CD4-positive, alpha-beta T cell treated with Interleukin-6 at 100 ng/mL for 8 hours (primary cell): ENCODE measurements at places on chromosomes 7 and 10.

GRCh38 chr10:72503241-72503640 lies 122.6 kb downstream of the MICU1 start:
- DNase-seq = no peak

GRCh38 chr7:31192986-31193385 lies 140.9 kb downstream of the ADCYAP1R1 start:
- no peak for DNase-seq

- DNase-seq = no peak
Measured at GRCh38 chr7:66301249-66301648, 96.1 kb downstream of the TPST1 start.

DNA sequence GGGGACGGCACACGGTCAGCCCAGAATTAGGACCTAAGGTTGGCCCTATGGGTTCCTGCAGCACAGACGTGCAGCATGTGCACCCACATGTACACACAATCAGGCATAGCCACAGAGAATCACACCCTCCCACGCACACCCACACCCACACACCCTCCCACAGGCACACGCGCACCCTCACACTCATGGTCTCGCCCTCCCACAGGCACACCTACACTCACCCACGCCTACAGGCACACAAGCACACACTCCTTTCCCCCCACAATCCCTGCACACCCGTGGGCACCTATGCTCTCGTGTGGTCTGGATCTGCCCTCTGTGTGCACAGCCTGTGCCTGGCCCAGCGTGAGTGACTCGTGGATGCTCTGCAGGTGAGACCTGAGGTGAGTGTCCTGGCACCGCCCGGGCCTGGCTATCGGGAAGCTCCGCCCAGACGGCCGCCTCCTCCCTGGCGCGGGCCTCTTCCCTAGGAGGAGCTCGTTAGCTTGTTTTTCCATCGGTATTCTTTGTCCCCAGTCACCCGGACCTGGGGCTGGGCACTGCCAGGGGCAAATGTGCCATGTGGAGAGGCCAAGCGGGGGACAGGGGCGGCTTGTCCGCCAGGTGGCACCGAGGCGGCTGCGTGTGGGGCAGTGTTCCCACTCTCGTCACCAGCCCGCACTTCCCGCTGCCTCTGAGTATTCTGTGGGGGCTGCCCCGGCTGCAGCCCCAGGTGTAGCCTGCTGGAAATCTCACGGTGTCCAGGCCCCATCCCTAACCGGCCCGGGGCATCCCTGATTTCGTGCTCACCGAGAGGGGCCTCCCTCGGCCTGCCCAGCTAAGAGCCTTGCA lies 110.2 kb upstream of the FAM20C start:
- DNase-seq = no peak

- DNase-seq = no peak
Measured at GRCh38 chr7:32206987-32207386, 136.8 kb upstream of the PDE1C start.

DNA sequence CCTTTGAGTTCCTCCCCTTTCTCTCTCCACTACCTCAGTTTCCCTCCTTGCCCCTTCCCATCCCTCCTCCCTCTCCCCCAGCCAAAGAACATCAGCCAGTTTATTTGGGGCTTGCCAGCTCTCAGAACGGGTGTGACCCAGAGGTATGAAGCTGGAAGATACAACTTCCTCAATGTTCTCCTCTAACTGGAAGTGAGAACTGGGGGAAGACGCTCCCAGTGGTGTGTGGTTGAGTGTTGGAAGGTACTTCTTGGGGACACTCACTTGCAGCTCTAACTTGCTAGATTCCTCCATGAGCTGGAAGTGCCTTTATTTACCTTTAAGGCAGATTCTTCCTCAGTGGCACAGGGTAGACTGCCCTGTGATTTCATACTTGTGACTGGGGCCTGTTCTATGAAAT lies 110.5 kb upstream of the HABP2 start:
- DNase-seq = no peak

DNA sequence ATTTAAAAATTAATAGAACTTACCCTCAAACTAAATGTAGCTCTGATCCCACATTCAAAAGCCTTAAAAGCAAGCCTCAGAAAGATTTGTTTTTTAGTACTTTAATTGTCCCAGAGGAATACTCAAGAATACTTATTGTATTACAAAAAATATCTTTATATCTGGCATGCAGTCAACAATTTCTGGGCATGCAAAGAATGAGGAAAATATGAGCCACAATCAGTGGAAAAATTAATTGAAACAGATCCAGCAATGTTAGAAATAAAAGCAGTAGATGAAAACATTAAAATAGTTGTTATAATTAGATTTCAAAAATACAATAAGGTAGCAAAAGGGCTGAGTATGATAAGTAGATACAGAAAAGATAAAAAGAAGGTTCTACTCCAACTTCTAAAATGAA lies 154.7 kb downstream of the PON1 start:
- DNase-seq = no peak

GRCh38 chr7:108328174-108328651 lies 128.0 kb downstream of the NRCAM start:
- no peak for DNase-seq

GRCh38 chr10:49333192-49333591 lies 34.2 kb downstream of the C10orf71 start:
- DNase-seq = no peak

- no peak for DNase-seq
Measured at GRCh38 chr7:46663025-46663424, 742.0 kb upstream of the IGFBP3 start.

- DNase-seq = no peak
Measured at GRCh38 chr7:93048136-93048930, 69.4 kb downstream of the SAMD9 start.

DNA sequence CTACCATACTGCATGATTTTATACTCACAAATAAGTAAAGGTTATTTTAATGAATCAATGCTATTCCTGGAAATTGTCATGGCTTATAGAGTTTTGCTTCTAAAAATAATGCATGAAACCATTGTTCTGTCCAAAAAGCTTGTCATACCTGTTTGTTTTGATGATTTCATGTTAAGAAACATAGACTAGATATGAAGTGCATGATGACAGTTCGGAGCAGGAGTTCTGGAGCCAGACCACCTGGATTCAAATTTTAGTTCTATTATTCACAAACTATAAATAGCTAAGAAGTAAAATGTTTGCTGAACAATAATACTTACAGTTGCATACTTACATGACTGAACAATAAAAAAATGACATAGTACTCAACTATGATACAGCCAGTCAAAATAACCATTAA lies 107.0 kb upstream of the AKR1E2 start:
- DNase-seq = no peak

DNA sequence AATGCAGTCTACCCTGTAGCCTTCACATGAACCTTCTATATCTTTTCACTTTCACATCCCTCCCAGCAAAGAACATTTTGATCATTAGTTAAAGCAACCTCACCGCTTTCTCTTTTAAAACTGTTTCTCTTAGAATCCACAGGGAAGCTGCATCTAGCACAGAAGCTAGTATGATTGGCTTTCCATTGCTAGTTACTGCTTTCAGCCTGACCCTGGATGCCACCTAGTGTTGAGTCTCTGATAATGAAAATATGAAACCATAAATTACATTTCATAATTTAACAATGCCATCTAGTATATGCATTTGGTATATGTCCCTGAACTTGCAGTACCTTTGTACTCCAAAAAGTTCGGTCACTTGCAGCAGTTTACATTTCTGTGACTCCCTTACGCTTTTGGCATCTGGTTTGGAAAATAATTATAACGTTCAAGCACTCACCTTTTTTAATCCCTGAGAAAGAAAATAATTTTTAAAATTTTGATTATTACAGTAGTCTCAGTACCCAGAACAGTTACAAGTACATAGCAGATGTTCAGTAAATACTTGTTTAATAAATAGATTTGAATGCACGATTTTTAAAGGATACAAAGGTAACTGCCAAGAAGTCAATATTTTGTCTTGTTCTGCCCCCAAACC lies 22.7 kb downstream of the CISD1 start:
- peak; percentile 44 for DNase-seq

DNA sequence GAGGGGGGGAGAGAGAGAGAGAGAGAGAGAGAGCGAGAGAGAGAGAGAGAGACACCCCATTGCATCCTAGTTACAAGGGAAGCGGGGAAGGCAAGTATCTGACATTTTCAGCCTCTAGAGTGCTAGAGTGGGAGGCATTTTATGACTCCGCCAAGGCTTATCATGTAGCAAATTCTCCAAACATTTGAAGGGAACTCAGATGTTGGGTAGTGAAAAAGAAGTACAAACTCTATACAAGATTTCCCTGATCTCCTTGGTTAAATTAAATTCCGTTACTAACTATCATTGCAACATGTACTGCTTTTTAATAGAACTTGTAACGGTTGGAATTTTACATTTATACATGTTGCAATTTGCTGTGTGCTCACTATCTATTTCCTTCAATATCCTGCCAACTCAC lies 83.4 kb upstream of the FAM3C start:
- DNase-seq = no peak

DNA sequence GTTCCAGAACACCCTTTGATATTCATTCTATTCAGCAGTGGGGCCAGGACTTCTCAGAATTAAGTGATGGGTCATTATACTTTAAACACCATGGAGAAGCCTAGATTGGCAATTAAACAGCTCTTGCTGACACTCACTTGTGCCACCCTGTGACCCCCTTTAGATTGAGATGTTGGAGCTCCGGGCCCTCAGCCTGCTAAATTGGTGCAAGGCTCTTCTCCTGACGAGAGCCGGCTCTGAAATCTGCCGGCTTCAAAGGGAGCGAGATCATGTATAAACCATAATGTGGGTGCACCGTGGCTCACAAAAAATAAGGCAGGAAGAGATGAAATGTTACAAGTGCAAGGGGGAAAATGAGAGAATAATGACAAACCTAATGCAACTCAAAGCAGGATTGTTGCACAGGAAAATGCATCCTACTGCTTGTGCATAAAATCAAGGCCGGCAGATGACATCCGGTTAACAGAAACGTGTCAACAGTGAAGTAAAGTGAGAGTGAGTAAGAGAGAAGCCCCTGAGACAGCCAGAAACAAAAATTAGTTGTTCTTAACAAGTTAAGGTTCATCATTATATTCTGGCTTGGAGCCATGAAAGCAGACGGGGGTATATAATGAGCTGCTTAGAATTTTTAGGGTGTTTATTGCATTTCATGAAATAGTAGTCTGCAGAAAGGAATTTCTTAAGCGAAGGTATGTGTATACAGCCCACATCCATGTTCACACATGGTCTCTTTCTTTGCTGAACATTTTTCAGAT lies 198.2 kb downstream of the TCF7L2 start:
- DNase-seq = no peak

GRCh38 chr10:69883310-69884023 lies 81.8 kb downstream of the COL13A1 start:
- no peak for DNase-seq

DNA sequence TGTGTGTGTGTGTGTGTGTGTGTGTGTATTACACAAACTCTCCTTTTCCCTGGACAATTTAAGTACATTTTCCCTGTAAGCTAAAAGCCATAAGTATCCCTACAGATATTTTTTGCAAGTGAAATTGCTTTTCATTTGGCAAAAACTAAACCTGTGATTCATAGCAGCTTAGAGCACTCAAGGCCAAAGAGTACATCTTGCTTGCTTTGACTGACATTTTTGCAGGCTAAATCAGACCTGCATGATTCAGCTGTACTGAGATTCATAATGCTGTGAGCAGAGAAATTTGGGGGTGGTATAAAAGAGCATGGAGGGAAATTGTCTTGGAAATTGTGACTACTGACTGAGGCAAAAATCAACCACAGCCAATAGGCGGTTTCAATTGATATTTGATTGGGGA lies 500.4 kb downstream of the GFRA1 start:
- DNase-seq = no peak

DNA sequence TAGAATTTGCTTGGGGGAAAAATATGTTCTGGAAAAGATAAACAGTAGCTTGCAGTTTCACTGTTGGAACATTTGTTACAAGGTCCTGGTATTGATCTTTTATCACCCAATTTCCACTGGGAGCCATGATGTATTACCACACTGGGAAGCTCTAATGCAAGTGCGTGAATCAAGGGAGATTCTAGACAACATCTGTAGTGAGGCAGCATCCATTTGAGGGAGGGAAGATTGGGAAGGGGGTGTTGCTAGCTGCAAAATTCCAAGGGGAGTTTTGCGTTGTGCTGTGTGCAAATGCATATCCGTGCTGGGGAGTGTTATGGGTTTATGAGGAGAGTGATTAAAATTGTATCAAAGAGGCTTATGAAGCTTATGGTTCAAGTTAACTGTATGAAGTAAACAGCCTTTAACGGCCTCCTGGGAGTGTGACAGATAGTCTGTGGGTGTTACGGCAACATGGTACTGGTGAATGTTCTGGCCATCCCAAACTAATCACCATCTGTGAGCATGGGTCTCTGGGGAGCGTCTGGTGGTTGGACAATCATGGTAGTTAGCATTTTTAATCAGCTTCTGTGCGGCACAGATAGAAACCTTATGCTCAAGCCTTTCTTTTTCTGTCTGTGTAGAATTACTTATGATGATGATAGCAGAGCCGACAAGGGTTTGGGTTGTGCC lies 601.9 kb upstream of the GALNT17 start:
- no peak for DNase-seq

DNA sequence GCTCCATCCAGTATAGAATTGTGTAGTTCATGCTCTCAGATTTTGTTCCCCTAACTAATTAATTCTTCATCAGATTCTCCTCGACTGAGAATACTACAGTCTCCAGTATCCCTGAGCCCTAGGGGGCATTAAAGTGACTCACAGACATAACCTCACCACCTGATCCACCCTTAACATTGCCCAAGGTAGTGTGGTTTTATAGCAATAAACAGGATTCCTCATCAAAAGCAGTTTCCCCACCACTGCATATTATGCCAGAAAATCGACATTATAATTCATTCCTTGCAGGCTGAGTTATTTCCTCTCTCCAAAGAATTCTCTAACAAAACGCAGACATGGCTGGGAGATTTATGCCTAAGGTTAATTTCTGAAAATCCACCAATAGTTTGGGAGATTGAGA lies 1402.5 kb upstream of the CELF2 start:
- DNase-seq = no peak
